ENCODE measurements at places on chromosomes 16 and 17.

GRCh38 chr17:7882068-7882467 is 6.5 kb upstream of the CHD3 start:
- no peak for DNase-seq

GRCh38 chr16:28923652-28924398 is 1.2 kb downstream of the RABEP2 start:
- DNase-seq: peak; percentile 20

DNA sequence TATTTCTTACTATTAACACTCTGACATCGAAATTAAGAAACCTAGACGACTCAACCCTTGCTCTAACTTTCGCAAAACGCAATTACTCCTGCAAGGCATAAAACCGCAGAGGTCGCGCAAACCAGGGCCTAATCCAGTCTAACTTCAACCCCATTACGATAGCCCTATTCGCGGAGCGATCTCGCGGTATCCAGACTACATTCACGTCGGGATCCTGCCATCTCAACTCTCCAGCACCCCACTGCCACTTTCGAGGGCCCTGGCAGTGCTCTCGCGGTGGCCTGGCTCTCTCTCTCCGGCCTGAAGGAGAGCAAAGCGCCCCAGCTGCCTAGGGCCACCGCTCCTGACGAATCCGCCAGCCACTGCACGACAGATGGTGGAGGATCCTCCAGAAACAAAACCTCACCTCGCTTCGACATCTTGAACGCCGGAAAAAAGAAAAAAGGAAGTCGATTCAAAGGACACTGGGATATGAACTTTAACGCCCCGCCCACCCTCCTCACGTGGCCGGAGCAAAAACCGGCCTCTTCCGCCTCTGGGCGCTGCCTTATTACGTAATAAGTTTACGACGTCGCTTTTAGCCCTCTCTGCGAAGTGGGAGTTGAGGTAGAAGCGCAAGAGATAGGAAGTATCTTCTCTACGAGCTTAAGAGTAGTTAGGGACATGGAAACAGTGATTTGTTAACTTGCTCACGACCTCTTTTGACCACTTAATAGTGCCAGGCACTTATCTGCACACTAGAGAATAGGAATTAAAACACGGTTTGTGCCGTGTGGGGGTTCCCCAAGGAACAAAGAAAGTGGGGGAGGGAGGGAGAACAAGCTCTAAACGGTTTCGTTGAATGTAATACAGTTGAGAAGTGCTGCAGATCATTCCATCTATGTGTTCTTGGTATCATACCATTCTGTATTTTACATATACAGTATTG is at the start of gene RPL23:
Gene RPL23 (minus strand): TSS at position 430 of the 928 bp plus-strand sequence. CDS start 11 bp downstream, at position 419.
- DNase-seq: peak; percentile 99

- peak; percentile 86 for DNase-seq
These were observed 25.5 kb upstream of the ALKBH5 start for GRCh38 chr17:18158022-18158600.

DNA sequence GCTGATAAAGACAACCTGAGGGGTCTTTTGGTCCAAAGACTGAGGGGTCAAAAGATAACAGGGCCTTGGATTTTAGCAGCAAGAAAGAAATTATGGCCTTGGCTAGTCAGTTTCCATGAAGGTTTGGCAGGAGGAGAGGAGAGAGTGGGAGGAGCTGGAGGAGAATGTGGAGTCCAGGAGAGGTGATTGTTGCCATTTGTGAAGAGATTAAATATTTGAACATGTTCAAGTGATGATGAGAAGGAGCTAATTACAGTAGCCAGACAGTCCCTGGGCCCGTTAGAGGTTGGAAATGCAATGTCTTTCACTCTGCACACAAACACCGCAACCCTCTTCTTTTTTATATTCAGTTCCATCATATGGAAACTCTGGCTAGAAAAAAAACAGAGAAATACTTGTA is 68.6 kb downstream of the TNRC6C start:
- no peak for DNase-seq

DNA sequence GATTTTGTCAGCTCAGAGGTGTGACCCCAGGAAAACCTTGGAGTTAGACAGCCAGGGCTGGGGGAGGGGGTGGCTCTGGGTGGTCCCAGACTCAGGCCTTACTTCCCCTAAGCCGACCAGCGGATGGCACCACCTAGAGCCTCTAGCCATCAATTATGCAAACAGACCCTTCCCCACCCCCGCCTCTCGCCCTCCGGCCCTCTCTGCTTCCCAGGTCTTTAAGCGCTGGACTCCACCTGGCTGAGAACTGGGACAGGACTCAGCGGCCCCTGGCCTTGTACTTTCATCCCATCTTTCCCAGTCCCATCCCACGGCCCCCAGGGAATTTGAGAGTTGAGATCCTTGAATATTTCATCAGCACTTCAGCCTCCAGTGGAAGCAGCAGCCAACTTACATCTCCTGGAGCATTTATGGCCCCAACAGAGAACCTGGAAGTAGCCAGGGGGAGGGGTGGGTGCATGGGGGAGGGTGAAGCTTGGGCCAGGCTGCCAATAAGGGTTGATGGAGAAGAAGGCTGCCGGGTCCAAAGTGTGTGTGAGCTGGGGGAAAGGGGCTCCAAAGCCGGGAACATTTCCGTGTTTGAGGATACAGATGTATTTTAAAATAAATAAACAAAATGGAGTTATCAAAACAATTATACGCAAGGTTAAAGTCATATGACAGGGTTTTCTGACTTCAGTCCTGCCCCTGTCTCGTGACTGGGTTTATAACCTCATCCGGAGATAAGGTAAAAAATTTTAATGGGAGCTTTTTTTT is 7.5 kb upstream of the JUP start:
- DNase-seq: peak; percentile 57

DNA sequence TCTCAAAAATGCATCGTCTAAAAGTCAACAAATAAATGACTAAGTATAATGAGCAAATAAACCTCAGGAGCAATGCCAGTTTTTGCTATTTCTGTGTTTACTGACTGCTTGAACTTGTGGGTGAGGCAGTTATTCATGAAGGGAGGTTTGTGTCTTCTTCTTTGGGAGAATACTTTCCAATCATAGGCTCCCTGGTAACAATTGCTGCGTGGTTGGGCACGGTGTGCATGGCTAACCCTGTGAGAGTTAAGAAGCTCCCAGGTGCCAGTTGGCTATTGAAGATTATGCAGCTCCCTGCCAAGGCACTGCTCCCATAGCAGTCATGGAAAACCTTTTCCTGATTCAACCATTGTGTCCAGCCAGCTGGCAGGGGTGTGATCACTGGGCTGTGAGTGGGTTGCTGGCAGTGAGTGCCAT is 775.9 kb upstream of the GOT2 start:
- peak; percentile 4 for DNase-seq

- DNase-seq: no peak
These were observed 174.9 kb upstream of the WSCD1 start for GRCh38 chr17:5895276-5895675.

DNA sequence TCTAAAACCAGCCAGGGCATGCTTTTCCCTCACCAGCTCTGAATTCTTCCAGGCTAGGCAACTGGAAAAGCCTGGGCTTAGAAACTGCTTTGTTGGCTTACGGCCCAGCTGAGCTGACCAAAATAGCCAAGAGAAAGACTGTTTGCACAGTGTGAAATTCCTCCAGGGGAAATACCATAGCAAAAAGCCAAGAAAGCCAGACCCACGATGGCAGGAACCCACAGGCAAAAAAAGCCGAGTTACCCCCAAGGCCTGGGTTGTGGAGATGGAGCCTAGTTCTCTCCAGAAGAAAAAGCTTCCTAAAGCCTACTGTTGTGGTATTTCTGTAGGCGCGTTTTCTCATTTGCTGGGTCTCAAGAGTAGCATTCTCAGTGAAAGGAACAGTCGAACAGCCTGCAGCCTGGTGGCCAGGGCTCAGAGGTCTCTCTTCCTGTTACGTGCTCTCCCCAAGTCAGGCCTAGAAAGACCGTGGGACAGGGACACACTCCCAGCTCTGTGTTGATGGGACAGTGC is 9.2 kb downstream of the SP2 start:
- peak; percentile 77 for DNase-seq

DNA sequence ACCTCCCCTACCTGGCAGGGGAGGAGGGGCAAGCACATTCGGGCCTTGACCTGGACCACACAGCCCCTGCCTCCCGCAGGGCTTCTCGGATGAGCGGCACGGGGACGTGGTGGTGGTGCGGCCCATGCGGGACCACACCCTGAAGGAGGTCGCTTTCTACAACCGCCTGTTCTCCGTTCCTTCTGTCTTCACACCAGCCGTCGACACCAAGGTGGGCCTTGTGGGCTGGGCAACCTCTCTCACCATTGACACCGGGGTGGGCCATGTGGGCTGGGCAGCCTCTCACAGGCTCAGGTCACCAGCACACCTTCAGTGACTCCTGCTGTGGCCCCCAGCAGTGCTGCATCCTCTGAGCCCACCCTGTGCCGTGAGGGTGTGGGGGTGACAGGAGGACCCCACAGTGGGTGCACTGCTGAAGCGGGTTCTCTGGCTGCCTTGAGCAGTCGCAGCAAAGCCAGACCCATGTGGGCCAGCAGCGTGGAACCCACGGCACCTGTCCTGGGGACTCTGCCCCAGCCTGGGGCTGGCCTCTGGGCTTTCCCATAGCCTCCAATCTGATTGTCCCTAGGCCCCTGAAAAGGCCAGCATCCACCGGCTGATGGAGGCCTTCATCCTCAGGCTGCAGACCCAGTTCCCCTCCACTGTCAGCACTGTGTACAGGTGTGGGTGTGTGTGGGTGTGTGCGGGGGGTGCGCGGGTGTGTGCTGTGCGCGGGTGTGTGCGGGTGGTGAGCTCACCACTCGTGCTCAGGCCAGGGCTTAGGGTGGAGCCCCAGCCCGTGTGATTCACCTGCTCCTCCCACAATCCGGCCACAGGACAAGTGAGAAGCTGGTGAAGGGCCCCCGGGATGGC is 7.5 kb downstream of the CTU2 start:
- DNase-seq: peak; percentile 42

DNA sequence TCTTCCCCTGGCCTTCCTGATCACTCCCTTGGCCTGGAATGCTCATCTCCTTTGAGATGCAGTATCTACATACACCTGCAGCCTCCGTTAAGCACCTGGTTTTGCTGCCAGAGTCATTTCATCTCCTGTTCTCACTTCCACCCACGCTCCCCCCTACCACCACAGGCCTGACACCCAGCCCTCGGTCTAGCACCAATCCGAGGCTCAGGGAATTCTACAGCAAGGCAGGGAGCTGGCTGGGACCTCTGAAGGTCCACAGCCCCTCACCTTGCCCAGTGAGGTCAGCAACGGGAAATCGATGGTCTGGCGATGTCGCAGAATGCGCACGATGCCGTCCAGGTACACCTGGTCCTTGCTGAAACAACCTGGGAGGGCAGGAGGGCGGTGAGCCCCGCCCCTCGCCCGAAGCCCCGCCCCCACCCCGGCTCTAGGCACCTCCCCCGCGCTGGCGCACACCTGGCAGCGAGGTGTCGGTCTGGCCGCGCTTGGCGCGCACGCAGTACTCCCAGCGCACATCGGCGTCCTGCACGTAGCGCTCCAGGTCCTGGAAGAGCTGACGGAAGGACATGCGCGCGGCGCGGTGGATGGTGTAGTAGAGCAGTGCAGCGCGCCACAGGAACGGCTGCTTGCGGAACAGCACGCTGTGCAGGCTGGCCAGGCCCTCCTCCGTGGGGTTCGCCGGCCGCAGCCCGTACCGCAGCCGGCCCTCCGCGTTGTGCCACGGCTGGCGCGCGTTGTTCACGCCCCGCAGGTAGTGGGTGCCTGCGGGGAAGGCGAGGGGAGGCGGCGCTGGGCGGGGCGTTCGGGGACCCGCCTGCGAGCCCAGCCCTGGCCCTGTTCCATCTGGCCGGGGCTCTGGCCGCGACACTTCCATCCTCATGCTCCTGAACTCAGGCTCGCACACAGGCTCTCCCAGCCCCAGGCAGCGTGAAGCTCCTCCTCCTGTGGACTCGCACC is 5.7 kb downstream of the MATCAP1 start:
- peak; percentile 97 for DNase-seq

GRCh38 chr17:185445-186138 is 4.1 kb upstream of the DOC2B start:
- DNase-seq: no peak

DNA sequence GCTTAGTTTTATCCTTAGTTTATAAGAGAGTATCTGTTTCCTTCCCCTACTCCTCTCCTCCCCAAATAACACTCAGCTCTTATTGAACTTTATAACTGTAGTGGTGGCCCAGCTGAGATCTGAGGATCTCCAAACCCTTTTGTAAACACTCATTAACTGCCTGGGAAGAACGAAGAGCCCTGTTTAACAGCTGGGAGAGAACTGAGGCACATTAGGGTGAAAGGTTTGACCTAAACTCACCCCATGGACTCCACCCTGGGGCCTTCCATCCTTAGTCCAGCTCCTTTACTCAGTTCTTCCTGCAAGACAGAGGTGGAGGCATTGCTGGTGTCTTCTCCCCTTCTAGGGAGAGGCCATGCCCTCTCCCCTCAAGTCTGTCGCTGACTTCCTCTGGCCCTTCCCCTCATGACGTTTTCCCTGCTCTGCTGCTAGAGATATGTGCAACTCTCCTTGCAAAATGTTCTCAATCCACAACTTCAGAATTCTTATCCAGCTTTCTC is 1.2 kb upstream of the RARA start:
- DNase-seq: no peak

DNA sequence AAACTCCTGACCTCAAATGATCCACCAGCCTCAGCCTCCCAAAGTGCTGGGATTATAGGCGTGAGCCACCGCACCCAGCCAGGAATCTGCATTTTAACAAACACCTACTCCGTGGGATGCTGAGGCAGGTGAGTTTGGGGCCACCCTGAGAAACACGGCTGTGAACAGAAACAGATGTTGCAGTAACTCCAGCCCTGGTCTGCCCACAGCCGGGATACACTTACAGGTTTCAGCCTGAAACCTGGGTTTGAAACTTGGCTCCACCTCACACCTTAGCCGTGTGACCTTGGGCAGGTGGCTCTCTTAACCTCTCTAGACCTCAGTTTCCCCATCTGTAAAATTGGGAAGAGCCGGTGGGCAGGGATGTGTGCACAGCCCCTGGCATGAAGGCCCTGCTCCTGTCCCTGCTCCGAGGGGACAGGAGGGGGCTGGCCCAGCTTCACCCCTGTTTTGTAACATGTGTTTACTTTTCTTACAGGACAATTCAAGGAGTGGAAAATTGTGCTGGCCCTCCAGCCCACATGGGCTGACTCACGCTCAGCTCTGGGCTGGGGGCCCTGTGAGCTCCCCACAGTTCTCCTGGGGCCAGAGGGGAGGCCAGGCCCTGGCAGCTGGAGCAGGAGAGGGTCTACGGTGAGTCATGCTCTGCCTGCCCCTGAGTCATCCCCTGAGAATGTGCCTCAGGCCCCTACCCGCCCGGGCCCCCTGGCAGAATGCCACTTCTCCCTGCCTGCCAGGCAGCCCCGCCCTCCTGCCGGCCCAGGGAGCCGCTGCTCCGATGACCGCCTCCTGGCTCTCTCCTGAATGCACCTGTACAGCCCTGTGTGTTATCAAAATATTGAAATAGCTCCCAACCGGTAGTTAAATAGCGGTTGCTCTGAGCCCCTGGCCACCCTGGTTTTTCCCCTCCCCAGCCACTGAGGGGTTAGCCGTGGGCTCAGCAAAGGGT is 7.7 kb upstream of the PPL start:
- no peak for DNase-seq

- DNase-seq: no peak
These were observed 42.4 kb upstream of the SLC25A19 start for GRCh38 chr17:75331671-75332070.

DNA sequence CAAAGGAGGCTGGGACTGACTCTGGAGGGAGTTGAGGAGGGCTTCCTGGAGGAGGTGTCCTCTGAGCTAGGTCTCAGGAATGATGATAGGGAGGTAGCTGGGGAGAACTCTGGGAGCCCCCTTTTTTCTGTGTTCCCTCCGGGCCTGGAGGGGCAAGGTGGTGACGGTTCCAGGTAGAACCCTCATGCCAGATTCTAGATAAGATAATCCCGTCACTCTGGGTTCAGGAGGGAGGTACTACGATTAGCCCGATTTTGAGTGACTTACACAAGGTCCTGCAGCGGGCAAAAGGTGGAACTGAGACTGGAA is 18.7 kb upstream of the ADGRG3 start:
- no peak for DNase-seq

All from T47D (cell line).